Small intestine (tissue), 16 donors: ENCODE measurements at places on chromosomes 1 and 21. TPM values are rescaled to one million over a fixed set of nuclear protein-coding genes. Genes with fewer than 3 reads are reported as not detected.
A peak's percentile ranks its signal among the peaks of the same experiment; 100 is the strongest.

The CRP gene
- not detected for polyA plus RNA-seq

The AKNAD1 gene
- not detected for polyA plus RNA-seq

The OR2T2 gene
- not detected for polyA plus RNA-seq

The TMEM240 gene
- polyA plus RNA-seq, result 1.6 TPM

DNA sequence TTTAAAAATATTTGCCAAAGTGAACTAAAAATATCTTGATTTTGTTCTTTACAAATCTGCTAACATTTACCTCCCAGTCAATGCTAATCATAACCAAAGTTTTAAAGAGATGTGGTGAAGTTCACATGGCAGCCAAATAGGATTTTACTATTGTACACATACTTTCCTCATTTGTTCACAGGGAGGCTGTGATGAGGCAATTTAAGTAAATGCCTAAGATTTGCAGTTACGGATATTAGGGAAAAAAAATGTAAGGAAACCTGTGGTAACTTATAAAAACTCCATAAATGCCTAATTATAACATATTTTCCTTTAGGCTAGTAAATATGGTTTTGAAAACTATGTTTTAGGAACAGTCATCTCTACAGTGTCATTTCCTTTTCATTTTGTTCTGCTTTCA lies 32.4 kb downstream of the RGS5 start:
- no peak for DNase-seq

GRCh38 chr21:25189497-25189896 lies 417.8 kb downstream of the MRPL39 start:
- no peak for DNase-seq

DNA sequence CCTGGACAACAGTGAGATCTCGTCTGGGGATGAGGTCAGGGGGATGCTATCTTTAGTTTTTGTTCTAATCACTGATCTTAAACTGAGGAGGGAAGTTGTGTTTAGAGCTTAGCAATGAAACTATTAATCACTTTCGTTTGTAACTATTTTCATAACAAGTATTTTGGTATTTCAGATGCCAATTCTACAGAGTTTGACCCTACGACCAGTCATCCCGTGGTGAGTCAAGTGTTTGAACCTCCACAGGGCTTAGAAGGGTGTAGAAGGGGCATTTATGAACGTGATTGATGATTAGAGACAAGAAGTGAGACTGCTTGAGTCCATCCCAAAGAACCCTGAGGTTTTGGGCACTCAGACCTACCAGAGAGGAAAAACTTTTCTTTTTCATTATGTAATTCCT lies 15.6 kb downstream of the SLFNL1 start:
- DNase-seq, result no peak

GRCh38 chr1:56345831-56346230 lies 233.5 kb downstream of the PLPP3 start:
- no peak for DNase-seq

- DNase-seq, result no peak
Observed at GRCh38 chr1:42484382-42484781, 21.3 kb downstream of the CCDC30 start.

DNA sequence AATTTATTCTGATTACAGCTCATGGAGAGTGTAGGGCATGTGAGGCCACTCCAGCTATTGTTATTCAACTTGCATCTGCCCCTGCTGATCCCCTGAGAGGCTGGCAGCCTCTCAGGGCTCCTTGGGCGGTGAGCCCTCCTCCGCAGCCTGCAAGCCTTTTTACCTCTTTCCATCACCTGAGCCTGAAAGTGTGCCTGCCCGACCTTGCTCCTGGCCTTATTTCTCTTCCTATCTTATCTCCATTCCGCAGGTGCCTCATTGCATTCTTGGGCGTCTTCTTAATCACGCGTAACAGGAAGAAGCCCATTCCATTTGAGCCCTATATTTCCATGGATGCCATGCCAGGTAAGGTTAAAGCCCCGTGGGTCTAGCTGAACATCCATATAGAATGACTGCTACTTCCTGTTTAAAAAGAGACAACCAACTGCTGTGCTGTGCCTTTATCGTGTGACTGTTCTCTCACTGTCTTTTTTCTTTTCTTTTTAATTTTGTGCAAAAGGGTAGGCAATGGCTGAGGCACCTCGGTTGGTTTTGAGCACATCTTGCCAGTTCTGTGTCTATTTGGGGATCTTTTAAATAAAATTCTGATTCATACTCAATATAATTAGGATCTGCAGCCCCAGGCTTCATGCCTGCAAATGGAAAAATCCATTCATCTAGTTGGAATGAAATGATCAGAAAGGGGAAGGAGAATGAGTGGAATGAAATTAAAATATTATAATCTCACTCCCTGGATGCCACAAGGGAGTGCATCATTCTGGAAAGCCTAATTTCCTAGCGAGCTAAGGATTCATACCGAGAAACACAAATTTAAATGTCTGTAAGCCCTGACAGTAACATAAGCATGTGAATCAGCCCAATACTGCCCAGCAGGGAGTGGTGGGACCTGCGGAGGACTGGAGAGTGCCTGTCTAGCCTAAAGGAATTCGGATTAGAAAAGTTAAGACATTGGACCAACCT lies 38.6 kb upstream of the RCAN3 start:
- peak; percentile 51 for DNase-seq

DNA sequence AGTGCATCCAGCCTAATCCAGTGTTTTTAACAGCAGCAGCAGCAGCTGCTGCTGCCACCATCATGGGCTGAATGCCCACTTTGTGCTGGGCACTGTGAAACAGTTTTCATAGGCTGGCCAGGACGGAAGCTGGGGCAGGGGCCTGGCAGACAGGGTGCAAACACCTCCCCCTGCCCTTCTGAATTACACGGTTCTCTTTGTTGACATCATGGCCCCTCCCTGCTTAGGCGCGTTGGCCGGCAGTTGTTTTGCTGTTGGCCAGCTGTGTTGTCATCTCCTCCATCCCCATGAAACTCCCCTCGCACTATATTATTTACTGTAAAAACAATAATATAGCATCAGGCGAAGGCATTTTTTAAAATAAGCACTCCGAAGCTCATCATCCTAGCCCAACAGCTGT lies 33.1 kb downstream of the PTPRU start:
- DNase-seq, result no peak
